ENCODE measurements at places on chromosomes 12 and 14.

DNA sequence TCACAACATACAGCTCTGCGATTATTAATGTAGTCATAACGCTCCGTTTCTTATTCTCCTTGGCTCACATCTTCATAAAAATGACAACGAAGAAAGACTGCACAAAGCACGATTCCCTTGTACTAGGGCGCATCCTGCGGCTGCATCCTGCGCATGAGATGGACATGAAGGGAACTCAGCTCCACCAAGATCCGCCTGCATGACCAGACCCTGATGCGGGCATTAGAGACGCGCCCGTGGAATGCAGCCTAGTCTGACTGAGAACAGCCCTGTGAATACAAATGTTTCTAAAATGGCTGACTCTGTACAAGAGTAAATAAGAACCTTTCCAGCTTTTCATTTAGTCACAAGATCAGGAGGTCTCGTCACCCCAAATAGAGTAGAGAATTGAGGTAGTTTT, 422.2 kb downstream of the NOVA1 start:
- DNase-seq = peak; percentile 7

DNA sequence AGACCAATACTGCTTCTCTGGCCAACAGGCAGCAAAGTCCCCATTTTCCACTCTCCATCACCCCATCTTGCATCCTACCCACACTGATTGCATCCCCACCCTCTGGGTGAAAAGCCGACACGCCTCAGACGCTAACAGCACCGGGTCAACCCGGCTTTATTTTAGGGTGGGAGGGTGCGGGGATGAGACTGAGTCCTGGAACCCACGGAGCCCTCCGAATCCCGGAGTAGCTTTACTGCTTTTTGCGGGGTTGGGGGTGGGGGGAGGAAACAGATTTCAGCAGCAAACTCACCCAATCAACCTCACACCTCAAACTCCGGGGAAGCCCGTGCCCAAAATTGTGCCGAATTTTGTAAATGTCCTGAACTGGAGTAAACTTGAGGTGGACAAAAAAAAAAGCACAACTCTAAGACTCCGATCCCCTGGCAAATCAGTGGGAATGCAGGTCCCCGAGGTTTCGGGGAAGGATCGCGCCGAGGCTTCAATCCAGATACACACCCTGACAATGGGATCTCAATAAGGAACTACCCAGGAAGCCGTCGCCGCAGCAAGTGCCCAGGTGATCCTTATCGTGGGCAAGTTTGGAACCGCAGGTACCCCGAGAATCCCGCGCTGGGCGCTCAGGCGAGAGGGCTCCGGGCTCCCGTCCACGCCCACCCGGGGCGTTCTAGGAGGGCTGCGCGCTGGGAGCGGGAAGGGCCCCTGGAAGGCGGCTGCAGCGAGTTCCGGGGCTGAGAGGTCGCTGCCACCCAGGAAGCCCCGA, 1.1 kb downstream of the GCH1 start:
- no peak for DNase-seq

DNA sequence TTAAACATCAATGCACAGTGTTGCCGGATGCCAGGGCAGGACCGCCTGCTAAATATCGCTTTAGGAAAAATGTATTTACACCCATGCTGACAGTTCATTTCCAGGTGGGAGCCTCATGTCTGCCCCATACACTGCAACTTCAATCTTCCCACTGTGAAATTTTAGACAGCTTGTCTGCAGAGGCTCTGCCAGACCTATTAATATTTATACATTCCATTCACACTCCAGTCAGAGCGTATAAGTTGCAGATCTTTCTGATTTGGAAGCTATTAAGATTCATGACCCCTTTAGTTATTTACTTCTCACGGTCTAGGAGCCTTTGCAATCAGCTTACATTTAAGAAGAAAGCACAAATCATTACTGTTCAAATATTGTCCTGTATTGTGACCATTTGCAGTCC, 357.4 kb downstream of the ATP23 start:
- no peak for DNase-seq

GRCh38 chr12:34390846-34391700, 368.8 kb downstream of the ALG10 start:
- DNase-seq = no peak

DNA sequence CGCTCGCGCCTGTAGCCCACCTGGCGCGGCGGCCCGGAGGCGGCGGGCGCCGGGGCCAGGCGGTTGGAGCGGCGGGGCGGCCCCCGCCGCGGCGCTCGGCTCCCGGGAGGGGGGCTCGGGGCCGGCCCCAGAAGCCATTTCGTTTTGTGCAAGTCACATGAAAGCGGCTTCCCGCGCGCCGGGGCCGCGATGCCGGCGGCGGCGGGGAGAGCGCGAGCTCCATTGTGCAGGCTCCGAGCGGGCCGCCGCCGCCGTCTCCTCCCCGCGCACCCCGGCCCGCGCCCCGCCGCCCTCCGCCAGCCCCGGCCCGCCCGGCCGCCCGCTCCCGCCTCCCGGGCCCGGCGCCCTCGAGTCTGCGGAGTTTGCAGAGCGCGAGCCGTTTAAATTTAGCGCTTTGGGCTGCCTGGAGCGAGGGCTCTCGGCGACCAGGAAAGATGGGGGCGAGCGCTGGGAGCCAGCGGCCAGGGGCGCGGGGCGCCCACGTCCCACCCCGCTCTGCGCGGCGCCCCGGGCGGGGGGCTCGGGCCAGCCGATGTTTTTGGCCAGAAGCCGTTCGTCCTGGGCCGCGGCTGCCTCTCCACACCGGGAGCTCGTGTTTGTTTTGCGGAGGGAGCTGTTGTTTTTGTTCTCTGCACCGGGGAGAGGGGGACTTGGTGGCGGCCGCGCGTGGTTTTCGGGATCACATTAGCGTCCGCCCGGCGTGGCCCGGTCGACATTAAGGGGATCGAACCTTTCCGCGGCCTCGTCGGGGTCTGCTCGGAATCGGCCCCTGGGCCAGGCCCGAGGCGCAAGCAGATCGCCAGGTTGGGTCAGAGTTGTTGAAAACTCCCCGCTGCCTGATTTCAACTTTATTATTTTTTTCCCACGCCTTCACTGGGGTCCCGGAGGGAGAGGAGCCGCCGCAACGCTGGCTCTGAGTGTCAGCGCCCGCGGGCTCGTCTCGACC, 982 bp downstream of the BCL7A start:
- DNase-seq = no peak

GRCh38 chr12:56017181-56017580, 3.7 kb upstream of the IKZF4 start:
- no peak for DNase-seq

- no peak for DNase-seq
Observed at GRCh38 chr12:132324841-132325732, 4.3 kb downstream of the GALNT9 start.

DNA sequence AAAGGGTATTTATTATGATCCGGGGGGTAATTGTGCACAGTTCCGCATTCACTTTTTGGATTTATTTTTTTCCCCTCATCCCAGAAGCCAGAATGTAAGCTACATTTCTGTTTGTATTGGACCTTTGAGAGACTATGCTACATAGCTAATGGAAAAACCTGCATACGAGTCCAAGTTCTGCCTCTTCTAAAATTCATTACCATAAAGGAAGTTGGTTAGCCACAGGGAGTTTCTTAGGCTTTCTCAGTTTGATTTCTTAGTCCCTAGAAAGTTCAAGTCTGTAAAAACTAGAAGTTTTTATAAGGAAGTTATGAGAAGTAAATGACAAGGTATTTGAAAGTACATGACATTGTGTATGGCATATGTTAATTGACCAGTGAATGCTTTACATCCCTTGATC, 138.7 kb downstream of the PDE3A start:
- no peak for DNase-seq

DNA sequence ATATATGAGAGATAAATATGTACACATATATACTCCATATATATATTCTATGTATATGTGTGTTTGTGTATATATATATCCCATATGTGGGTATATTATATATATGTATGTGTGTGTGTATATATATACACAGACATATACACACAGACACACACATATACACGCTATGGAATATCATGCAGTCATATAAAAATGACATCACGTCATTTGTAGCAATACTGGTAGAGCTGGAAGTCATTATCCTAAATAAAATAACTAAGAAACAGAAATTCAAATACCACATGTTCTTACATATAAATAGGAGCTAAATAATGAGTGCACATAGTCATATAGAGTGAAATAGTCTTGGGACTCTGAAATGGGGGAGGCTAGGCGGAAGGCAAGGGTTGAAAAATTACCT, 1000.2 kb downstream of the LRFN5 start:
- no peak for DNase-seq

DNA sequence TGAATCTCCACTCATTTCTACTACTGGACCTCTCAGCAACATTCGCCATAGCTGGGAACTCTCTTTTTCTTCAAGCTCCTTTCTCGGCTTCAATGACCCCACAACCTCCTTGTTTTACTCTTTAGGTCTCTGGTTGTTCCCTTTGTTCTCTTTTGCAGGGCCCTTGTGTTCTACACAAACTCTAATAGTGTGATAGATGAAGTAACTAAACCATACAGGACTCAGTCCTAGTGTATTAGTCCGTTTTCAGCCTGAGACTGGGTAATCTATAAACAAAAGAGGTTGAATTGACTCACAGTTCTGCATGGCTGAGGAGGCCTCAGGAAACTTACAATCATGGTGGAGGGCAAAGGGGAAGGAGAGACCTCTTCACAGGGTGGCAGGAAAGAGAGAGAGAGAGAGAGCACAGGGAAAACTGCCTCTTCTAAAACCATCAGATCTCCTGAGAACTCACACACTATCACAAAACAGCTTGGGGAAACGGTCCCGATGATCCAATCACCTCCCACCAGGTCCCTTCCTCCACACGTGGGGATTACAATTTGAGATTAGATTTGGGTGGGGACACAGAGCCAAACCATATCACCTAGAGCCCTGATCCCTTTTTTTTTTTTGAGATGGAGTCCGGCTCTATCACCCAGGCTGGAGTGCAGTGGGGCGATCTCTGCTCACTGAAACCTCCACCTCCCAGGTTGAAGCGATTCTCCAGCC, 32.0 kb upstream of the WNK1 start:
- DNase-seq = no peak

DNA sequence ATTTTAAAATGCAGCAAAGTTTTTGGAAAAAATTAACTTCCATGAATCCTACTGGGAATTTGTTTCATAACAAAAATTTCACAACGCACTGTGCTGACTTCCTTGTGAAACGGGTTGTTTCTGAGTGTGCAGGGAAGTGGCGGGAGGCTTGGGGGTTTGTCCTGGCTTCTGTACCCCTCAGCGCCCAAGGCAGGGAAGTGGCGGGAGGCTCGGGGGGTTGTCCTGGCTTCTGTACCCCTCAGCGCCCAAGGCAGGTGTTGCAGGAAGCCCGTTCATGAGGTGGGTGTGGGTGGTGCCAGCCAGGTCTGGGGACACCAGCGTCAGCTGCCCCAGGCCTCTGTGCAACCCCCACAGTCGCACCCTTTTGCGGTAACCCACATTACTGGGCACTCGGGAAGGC, 25.1 kb downstream of the ADGRD1 start:
- DNase-seq = no peak

DNA sequence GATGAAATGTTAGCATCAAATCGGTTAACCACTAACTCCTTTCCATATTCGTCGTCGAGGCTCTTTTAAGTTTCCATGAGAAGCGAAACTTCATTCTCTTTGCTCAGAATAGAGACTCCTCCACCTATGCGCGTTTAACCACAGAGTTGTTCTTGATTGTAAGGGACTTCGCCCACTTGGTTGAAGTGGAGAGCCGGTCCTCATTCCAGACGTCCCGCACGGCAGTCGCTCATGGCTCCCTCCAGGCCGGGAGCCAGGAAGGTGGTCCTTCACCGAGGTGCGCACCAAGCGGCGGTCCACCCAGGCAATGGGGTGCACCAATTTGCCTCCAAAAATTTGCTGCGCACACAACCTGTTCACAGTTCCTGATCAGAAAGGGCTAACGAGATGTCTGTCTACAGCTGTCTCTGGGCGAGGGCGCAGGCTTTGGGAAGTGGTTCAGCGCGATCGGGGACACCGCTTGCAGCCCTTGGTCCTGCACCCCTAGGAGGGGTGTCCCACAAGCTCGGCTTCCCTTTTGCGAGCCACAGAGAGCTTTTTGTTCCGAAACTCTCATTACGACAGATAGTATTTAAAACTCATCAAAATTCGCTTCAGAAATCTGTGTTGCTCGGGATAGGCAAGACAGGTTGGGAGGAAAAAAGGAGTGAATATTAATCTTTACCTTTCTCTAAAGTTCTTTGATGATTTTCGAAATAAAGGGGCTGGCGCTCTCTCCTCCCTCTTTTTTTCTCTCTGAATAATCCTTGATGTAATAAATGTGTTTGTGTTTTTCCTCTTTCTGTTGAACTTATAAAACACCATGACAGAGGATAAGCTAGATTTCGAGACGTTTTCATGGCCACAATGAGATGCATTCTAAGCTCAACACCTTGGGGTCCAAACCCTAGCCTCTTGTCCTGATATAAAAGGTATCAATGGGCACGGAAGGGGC, 6.4 kb upstream of the ALX1 start:
- DNase-seq = no peak

- DNase-seq = no peak
Observed at GRCh38 chr14:76760331-76761135, 735 bp upstream of the VASH1 start.

- DNase-seq = no peak
Observed at GRCh38 chr14:74765721-74766120, 2.6 kb downstream of the YLPM1 start.

GRCh38 chr12:14741153-14741552, 44.8 kb upstream of the GUCY2C start:
- no peak for DNase-seq

GRCh38 chr12:3168223-3169221, 91.3 kb downstream of the TSPAN9 start:
- DNase-seq = no peak

- DNase-seq = no peak
Observed at GRCh38 chr14:105844047-105844630, 317.8 kb downstream of the TMEM121 start.

GRCh38 chr12:26340649-26341048, 145.3 kb downstream of the SSPN start:
- DNase-seq = no peak

GRCh38 chr12:80068173-80068572, 31.2 kb upstream of the OTOGL start:
- no peak for DNase-seq

DNA sequence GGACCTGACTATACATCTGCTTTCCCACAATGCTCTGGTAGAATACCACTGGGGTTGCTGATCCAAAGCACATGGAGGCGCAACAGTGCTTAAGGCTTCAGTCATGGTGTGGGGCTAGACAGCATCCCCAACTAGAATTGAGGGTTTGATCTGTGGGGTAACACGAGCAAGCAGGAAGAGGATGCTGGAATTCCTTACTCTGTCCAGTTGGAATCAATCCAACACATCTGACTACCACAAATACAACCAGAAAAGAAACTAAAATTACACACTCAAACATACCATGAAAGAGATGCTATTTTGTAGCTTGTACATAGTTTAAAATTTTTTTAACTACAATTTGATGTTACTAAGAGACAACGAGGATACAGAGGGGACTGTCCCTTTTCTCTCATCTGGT, 40.4 kb upstream of the GTF2A1 start:
- DNase-seq = no peak

GRCh38 chr12:113361574-113362370, 3.4 kb downstream of the PLBD2 start:
- DNase-seq = no peak

- no peak for DNase-seq
Observed at GRCh38 chr12:120495186-120495730, 655 bp upstream of the DYNLL1 start.

GRCh38 chr14:81302638-81303037, 81.9 kb upstream of the GTF2A1 start:
- DNase-seq = no peak
